ACHN (cell line): ENCODE measurements at places on chromosomes 1 and 21.
A peak's percentile ranks its signal among the peaks of the same experiment; 100 is the strongest.

GRCh38 chr1:64748222-64748621 is 3.3 kb downstream of the RAVER2 start:
- DNase-seq: no peak

GRCh38 chr1:169892176-169892926 is 1.3 kb downstream of the SCYL3 start:
- no peak for DNase-seq

DNA sequence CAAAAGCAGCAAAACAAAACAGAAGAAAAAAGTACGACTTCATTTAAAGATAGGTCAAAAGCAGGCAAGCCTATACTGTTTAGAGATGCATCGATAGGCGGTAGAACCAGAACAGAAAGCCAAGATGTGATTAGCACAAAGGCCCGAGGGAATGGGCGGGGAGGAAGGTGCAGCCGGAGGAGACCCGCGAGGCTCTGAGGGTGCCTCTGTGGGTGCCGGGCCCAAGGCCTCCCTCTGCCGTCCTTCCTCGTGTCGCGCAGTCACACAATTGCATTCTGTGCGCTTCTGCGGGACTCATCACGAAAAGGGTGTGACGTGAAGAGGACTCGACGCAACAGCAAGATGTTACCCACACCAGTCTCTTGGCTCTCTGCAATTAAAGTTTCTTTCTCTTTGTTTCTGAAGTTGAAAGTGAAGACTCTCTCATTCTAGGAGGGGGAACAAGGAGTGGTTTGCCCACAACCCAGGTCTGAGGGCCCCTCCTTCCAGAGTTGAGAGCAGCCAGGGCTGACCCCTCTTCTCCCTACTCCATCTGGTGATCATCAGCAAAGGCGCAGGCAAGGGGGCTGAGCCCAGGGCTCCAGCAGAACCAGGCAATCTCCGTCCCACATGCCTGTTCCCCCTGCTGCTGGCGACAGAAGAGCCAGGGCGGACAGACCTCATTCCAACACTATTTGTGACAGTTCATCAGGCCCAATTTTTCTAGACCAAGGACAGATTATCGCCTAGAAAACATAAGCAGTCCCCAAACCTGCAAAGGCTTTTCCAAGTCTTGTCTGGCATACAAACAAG is 41.0 kb downstream of the NPHP4 start:
- DNase-seq: no peak

GRCh38 chr1:117669572-117669971 is 63.7 kb downstream of the TENT5C start:
- no peak for DNase-seq

GRCh38 chr1:169508432-169509338 is 22.9 kb upstream of the SLC19A2 start:
- no peak for DNase-seq

DNA sequence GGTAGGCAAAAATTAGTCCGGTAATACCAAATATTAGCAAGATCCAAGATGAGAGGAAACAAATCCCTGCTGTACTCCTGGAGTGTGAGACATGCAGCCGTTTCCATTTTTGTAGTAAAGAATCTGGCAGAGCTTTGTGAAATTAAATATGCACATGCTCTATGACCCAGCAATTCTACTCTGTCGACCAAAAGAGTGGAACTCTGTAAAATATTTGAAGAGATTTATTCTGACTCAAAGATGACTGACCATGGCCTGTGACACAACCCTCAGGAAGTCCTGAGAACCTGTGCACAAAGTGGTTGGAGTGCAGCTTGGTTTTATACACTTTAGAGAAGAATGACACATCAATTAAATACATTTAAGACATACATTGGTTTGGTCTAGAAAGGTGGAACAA is 16.2 kb downstream of the HAX1 start:
- no peak for DNase-seq

DNA sequence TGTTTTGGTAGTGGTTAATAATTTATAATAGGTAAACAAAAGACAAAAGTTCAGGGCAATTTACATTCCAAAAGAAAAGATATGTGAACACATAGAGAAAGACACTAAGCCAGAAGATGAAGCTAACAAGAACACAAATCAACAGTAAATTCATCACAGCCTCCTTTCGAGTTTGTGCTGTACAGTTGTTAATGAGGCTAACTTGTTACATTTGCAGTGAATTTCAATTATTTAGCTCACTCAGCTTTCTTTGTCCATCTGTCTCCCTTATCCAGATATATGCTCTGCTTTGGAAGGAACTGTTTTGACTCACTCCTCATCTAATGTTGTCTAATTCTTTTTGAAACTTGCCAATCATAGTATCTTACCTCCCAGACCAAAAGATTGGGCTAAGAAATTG is 423.3 kb upstream of the OLFM3 start:
- DNase-seq: no peak

GRCh38 chr1:153852170-153852569 is 70.6 kb downstream of the GATAD2B start:
- no peak for DNase-seq

- no peak for DNase-seq
These were observed 32.1 kb upstream of the PAXBP1 start for GRCh38 chr21:32803651-32804050.

- no peak for DNase-seq
These were observed 120.4 kb downstream of the SNX7 start for GRCh38 chr1:98781906-98782305.

DNA sequence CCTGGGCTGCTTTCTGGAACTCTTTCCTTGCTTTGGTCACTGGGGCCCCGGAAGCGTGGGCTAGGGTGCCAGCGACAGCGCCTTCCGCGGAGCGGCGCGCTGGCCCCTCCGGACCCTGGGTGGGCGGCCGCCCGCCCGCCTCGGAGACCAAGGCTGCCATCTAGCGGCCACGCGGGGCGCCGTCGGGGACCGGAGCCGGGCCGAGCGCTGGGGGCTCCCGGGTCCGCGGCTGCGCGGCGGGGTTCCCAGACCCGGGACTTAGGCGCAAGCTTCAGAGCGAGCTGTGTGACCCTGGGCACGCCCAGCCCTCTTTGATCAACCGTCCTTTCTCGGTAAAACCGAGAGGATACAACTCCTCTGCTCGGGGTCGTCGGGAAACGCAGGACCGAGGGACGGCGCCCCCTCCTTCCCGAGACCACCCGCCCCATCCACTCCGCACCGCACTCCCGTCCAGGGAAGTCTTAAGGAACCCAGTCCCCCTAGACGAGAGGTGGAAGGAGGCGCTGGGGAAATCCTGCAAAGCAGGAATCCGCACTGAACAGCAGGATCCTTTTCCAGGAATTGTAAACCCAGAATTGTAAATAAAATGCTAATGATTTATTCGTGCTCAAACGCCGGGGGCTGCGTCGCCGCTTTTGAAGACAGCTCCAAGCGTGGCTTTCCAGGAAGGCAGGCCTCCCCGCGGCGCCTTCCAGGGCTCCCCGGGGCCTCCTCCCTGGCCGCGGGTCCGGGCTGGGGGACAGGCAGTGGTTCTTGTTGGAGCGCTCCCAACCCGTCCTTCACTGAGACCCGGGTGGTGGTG is 41.2 kb downstream of the RRAGC start:
- peak; percentile 17 for DNase-seq

- no peak for DNase-seq
These were observed 186.1 kb downstream of the TRABD2B start for GRCh38 chr1:47810964-47811682.

DNA sequence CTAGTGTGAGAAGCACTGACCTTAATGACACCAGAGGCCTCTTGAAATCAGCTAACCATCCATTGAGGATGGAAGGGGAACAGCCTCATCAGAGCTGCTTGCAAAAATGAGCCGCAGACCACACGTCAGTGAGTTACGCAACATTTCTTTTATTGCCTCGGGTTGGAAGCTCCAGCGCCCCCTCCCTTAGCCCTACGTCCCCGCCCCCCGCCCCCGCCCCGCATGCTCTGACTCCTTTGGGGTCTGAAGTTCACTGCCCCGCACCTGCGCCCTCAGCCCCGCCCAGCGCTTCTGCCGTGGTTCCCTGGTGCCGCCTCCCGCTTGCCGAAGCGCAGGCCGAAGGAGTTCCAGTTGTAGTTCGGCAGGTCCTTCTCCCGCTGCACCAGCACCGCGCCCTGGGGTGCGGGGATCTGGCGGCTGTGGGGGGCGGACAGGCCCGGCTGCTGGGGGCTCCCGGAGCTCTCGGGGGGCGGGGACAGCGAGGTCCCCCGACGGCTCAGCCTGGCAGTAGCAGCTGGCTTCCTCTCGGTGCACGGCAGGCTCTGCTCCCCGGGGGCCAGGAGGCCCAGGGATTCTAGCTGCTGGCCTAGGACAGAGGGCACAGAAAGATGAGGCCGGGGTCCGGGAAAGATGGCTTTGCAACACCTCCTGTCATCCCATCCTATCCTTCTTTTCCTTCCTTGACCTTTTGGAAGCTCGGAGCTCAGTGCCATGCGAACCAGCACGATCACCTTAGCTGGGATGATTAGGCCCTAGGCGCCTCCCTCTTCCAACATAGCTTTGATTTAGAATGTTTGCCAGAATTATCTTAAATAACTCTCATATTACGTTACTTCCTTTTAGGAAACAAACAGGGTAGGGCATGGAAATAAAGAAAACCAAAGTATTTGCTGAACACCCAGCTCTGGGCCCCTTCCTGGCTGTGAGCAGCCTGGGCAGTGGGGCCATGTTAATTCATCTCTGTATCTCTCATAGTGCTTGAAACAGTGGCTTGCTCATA is 5.8 kb downstream of the KISS1 start:
- DNase-seq: peak; percentile 53

DNA sequence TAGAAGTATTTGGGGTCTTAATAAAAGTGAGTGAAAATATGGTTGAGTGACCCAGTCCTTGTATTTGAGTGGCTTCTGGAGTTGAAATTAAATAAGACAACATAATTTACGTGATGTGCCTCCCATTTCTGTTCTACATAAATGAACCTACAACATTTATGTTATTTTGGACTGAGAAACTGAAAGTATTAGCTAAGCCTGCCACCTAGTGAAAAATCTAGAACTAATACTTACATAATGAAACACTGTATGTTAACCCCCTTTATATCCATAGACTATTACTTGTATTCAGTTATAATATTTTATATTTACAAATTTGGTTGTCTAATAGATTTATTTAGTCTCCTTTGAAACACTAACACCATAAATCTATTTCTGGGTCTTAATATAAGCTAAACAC is 298.9 kb downstream of the KCNT2 start:
- DNase-seq: peak; percentile 52

- DNase-seq: no peak
These were observed 63.7 kb downstream of the PRDM16 start for GRCh38 chr1:3132660-3133059.

- DNase-seq: peak; percentile 5
These were observed 359.2 kb downstream of the RRAGC start for GRCh38 chr1:38500352-38500751.

GRCh38 chr1:93804412-93804811 is 74.6 kb downstream of the DNTTIP2 start:
- DNase-seq: peak; percentile 43

DNA sequence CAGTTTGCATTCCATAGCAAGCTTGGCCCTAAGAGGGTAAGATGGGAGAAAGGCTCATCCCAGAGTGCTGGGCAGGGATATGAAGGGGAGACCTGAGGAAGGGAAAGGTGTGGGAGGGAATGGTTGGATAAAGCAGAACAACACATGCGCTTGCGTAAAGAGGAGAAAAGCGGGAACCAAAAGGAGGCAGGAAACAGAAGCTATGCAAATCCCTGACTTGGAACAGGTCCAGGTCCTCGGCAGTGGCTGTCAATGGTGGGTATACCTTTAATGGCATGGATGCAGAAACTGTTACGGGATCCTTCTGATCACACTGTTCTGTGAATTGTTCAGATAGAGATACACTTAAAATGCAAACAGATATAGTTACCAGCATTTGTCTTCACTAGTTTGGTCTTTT is 455.6 kb downstream of the SIPA1L2 start:
- no peak for DNase-seq

DNA sequence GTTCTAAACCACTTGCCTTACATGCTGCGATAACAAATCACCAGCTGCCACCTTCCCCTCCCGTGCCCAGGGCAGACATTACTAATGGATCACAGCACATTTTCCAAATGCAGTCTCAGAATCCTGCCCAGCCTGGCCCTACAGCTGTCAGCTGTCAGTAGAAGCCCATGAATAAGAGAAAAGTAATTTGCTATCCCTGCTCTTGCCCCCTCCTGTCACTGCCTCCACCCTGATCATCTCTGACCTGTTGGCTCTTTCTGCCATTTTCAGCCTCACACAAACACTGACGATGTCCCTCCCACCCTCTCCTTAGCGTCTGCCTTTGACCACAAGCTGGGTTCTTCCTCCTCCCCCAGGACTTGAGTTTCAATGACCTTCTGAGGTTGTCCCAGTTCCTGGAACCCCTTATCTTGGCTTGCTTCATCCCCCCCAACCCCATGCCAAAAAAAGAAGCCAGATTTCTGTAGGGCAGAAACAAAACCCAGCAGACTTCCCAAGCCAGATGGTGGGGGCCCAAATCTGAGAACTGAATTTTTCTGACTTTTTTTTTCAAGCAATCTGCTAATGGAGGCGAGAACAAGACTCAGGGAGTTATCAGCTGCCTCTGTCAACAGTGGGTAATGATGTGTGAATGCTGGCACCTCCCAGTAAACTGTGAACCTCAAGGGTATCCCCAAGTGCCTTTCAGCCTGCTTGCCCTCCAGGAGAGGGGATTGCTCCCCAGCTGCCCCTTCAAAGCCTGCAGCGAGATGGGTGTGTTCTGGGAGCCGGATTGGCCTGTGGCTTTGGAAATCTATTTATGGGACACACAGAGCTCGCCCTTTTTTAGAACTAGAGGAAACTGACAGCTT is 216.5 kb upstream of the VAMP3 start:
- DNase-seq: no peak

- DNase-seq: no peak
These were observed 1458.1 kb upstream of the B3GALT2 start for GRCh38 chr1:194644528-194644927.

DNA sequence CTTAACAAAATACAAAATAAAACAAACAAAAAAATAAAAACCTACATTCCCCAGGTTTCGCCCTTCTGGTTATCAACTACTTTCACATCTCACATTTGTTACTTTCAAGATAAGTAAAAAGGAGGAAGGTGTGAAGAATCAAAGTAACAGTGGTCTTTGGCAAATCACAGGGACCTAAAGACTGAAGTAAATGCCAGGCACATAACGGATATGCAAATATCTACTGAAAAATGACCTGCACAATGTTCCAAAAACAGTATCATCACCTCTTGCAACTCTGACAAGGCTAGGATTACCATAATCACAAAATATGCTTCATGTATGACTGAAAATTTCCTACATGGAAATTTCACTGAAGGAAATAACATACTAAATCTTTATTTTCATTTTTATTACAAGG is 29.3 kb downstream of the COP1 start:
- no peak for DNase-seq

- no peak for DNase-seq
These were observed 376.3 kb upstream of the C1orf87 start for GRCh38 chr1:60449876-60450275.

GRCh38 chr1:43549921-43550597 is 19.4 kb downstream of the PTPRF start:
- no peak for DNase-seq
